ENCODE measurements at places on chromosomes 11 and 22.

- no peak for DNase-seq
These were observed 258.9 kb downstream of the TMEM135 start for GRCh38 chr11:87296627-87297026.

GRCh38 chr11:108112057-108112456, 9.3 kb upstream of the ACAT1 start:
- no peak for DNase-seq

- no peak for DNase-seq
These were observed 8.0 kb downstream of the TTC17 start for GRCh38 chr11:43366677-43367076.

- peak; percentile 19 for DNase-seq
These were observed 20.3 kb upstream of the MICAL2 start for GRCh38 chr11:12090061-12090591.

DNA sequence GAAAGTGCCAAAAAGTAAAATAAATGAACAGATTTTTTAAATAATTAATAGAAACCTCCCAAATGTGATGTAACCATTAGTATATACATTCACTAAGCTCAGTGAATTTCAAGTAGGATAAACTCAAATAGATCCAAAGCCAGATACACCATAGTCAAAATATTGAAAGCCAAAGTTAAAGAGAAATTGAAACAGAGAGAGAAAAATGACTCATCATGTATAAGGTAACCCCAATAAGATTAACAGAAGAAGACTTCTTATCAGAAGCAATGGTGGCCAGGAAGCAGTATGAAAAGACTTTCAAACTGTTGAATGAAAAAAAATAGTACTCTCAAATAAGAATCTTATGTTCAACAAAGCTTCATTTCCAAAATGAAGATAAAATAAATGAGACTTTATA, 70.5 kb downstream of the LUZP2 start:
- DNase-seq, result no peak

DNA sequence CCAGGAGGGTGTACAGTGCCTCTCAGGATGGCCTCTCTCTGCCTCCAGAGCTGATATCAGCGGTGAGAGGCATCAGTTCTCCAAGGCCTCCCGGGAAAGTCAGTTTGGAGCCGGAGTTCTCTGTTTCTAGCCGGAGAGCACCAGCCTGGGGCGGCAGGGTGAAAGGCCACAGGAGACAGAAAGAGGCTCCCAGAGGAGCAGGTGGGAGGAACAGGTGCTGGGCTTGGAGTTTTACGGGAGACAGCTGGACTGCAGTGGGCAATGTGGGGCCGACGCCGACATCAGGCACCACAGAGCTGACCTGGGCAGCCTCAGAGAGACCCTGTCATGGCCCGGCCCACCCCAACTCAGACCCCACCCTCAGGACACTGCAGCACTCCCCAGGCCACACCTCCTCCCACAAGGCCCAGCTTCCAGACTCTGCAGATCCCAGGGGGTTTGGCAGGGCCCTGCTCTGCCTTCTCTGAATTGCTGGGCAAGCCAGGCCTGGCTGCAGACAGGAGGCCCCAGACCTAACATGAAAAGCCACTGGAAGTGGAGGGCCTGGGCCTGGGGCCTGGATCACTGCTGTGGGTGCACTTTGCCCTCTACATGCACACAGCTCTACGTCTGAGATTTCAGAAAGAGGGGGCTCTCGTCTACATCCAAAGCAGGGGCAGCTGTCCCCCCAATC, 885.6 kb downstream of the BRD1 start:
- no peak for DNase-seq

DNA sequence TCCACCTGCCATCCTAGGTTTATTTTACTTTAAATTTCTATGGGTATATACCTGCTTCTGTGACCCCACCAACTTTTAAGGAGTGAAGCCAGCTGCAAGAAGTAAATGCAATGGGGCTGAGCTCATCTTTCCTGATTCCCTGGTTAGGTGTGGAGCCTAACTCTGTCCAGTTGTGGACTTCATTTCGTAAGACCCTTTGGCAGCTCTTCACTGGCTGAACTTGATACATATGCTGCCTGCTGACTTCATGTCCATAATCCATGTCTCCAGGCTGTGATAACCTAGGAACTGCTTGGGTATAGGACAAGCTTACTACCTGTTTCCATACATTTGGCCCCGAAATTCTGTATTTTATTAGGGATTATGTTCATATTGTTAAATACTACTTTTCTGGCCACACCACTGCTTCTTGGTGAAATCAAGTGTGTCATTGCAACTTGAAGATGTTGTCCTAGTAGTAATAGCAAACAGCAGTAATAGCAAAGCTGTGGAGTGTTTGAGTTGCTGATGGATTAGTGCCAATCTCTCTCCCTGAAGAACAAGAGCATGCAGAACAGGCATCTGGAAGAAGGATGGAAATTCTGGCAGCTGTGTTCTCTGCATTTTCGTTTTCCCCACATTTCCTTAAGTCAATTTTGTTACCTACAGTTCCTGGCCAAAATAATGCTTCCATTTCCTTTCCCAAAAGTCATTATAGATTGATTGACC, 31.2 kb downstream of the LDLRAD3 start:
- no peak for DNase-seq

DNA sequence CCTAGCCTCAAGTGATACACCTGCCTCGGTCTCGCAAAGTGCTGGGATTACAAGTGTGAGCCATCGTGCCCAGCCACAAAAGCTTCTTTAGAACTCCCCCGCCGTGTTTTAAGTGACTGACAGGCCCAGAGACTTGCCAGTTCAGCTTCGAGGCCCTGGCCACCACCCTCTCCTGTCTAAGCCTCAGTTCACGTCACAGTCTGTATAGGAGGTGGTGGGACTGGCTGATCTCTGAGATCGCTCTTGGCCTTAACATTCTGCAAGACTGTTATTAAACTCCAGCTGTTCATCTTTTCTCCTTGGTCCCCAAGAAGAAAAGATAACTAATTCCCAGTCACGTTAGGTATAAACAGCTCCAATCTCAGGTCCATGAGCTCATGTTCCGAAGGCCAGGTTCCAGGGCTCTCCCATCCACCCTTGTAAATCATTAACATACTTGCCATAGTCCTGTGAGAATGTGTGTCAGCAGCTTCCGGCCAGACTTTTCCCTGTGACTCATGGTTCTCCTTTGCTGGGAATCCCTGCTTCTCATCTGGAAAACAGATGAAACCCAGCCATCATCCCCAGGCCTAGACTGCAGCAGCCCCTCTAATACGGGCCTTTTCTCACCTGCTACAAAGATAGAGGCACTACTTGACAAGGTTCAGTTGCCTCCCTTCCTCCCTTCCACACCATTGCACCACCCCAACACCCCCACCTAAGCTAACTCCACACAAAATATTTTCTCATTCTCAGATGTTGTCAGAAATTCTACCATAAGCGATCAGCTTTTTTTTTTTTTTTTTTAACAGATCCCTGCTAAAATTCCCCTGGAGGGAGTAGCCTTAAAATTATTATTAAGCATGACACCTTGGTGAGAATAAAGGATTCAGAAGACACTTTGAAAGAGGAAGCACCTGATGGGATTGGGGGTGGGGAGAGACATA, 5.6 kb upstream of the KIAA0930 start:
- no peak for DNase-seq

DNA sequence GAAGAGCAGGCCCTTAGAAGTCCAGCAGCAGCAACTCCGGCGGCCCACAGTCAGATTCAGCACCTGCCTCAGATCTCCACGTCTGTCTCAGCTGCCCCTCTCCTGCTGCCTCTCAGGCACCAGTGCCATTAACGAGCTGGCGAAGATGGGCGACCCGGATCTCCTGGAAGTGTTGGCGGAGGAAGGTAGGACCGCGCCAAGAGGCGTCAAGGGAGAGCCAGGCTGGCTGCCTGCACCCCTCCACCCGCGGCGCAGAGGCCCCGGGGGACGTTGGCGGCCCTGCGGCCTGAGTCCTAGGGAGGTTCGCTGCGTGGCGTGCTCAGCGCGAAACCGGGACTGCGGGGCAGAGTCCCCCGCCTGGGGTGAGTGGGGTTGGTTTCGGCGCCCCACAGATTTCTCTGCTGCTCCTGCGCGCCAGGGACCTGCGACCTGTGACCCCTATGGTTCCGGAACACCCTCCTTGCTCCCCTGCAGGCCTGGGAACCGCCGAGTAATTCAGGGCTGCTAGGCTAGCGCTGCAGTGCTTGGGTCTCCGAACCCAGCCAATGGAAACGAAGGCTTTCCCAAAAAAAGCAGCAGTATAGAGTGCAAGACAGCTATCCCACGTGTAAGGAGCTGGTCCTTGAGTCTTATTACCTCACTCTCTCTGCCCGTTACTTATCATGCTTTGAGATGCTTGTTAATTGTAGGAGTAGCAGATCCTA, 615 bp downstream of the ANO5 start:
- DNase-seq, result no peak

DNA sequence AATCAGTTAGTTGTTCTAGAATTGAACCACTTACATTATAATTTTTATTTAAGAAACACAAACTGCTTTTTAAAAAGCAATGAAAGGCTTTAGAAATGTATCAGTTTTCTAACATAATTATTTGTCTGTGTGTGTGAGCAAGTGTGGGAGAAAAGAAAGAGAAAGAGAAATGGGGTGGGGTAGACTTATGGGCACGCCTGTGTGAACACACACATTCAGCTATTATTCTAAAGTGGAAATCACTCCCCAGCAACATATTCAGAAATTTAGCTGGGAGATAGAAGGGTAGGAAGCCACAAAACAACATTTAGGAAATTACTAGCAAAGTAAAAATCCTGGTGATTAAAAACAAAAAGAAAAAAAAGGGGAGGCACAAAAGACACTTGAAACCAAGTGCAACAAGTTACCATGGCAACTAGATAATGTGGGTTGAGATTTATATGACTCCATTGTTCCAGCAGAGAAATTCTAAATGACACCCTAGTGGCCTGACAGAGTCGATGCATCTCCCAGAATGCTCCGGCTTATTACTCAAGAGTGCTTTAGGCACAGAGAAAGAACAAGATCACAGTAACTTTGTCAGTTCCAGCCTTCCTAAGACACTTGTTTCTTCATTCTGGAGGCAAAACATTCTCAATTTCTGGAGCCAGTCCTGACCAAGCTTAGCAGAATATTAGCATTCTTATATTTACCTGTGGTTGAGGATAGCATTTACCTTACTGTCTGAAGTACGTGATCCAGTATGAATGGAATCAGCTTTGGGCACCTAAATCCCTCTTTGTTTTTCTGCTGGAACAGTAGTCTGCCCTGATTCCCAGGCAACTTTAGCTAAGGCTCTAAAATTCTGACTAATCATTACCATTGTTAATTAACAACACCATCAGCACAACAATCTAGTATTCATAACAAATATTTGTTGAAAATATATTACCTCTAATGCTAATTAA, 444.4 kb downstream of the DLG2 start:
- DNase-seq, result no peak

GRCh38 chr22:49574205-49574880, 253.3 kb downstream of the BRD1 start:
- DNase-seq, result no peak

DNA sequence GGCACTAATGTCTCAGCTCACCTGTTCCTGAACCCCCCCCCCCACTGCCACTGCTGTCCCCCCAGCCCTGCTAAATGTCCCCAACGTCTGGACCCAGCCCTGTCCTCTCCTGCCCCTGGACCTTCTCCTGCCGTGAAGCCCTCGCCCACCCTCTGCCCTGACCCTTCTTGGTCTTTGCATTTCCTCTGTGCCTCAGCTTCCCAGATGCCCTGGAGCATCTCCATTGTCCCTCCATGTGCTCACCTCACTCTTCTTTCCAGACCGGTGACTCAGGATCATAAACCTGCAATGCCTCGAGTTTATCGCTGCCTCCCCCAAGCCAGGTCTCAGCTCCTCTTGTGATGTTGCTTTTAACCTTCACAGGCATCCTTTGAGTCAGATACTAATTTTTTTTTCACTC, 416.4 kb downstream of the BRD1 start:
- DNase-seq, result no peak

GRCh38 chr22:22674467-22674866, 30.1 kb downstream of the GGTLC2 start:
- no peak for DNase-seq

GRCh38 chr11:131581046-131581445, 210.6 kb downstream of the NTM start:
- no peak for DNase-seq

DNA sequence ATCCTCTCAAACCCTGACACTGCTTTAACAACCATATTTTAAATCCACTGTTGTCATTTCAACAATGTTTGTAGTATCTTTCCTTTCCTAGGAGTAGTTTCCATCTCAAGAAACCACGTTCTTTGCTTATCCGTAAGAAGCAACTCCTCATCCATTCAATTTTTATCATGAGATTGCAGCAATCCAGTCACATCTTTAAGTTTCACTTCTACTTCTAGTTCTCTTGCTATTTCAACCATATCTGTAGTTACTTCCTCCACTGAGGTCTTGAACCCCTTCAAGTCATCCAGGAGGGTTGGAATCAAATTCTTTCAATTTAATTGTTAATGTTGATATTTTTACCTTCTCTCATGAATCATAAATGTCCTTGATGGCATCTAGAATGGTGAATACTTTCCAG, 22.4 kb downstream of the CCDC82 start:
- DNase-seq, result no peak

DNA sequence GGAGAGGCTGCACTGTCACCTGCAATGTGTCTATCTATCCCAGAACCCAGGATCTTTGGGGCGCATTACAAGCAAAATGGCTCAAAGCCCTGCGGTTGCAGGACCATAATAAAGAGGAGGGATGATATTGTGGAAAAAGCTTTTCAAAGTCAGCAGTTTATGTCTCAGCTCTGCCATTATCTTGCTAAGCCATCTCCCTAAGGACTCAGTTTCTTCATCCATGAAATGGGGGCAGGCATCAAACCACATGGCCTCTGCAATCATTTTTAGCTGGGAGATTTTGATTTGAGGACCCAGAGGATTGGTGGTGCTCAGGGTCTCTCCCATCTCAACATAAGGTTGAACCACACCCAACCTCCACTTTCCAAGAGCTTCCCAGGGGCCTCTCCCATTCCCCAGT, 513.8 kb downstream of the MIAT start:
- DNase-seq, result no peak

DNA sequence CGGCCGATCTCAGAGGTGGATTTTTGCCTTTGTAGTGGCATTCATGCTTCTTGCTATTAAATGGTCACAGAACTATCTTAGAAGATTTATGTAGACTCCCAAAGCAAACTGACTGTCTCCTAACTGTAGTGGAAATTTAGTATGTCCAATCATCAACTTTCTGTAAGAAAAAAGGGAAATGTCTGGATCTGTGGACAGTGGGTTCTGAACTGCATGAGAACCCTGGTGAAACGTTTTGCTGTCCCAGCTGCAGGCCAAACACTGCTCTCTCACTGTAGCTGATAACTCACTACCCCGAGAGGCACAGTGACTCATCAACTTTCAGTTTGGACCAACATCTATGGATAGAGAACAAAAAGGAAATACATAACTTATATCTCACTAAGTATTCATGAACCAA, 387.1 kb downstream of the SOX6 start:
- no peak for DNase-seq

Measured in CD4-positive, alpha-beta T cell treated with Interleukin-21 for 1 hour (primary cell).